Heart left ventricle (tissue), 16 donors: ENCODE measurements at places on chromosomes 3 and 15. TPM values are rescaled to one million over a fixed set of nuclear protein-coding genes. Genes with fewer than 3 reads are reported as not detected.

FSIP1 gene
- 2.0 TPM for total RNA-seq

- no peak for DNase-seq
Measured at GRCh38 chr3:129604767-129605166, 1.7 kb downstream of the PLXND1 start.

DNA sequence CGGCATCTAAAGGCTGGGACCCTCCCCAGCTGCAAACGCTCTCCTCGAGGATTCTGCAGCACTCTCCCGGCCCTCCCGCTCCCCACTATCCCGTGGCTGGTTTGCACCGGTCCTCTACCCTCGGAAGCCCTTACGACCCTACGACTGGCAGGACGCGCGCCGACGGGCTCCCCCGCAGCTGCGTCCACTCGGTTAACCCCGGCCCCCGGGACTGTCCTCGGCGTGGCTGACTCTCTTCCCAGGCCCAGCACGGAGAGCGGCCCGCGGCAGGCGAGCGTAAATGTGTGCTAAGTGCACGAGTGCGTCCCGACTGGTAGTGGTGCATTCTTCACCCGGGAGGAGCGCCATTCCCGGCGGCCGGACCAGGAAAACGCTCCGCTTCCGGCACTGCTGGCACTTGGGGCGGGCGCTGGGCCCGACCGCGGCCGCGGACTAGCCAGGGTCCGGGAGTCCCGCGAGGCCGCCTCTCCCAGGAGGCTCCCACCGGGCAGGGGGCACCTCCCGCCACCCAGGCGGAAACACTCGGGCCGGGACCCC, 508 bp downstream of the GORASP1 start:
- DNase-seq: peak; percentile 73

DNA sequence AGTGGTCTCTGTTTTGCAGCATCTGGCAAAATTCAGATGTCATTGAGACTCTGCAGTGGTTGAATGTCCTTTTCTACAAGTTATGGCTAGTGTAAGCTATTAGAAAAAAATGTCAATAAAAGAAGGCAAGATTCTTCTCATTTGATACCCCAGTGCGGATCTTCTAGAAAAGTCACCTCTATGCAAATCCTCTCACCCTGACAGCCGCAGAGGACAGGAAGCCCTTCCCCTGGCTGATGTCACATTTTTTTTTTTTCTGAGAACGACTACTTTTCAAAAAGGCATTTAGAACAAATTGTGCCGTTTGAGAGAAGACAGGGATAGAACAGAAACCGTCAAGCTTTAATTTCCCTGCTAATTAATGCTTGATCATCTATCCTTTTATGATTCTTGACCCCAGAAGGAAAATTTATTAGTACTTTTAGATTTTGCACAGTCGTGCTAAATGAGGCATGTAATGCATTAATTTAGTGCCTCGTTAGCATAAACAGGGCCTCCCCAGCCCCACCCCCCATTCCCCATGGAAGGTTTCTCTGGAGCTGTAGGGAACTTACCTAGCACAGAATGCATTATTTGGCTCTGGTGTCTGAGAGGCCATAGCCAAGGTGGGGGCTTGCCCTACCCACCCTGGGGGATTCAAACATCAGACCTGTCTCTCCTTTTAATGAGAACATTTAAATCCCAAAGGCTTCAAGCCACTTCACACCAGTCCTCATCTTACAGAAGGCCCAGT, 183.8 kb downstream of the OPA1 start:
- no peak for DNase-seq

- no peak for DNase-seq
Measured at GRCh38 chr3:168883145-168883544, 780.4 kb downstream of the MECOM start.

- DNase-seq: no peak
Measured at GRCh38 chr3:123576122-123576521, 8.7 kb downstream of the HACD2 start.

WHAMM gene
- total RNA-seq: 4.6 TPM

- DNase-seq: peak; percentile 17
Measured at GRCh38 chr15:32683906-32684584, 33.8 kb upstream of the GREM1 start.

TUSC7 gene
- total RNA-seq: not detected

- DNase-seq: no peak
Measured at GRCh38 chr3:66609660-66610561, 109.1 kb upstream of the LRIG1 start.

- no peak for DNase-seq
Measured at GRCh38 chr3:13389378-13389777, 30.7 kb downstream of the NUP210 start.

DNA sequence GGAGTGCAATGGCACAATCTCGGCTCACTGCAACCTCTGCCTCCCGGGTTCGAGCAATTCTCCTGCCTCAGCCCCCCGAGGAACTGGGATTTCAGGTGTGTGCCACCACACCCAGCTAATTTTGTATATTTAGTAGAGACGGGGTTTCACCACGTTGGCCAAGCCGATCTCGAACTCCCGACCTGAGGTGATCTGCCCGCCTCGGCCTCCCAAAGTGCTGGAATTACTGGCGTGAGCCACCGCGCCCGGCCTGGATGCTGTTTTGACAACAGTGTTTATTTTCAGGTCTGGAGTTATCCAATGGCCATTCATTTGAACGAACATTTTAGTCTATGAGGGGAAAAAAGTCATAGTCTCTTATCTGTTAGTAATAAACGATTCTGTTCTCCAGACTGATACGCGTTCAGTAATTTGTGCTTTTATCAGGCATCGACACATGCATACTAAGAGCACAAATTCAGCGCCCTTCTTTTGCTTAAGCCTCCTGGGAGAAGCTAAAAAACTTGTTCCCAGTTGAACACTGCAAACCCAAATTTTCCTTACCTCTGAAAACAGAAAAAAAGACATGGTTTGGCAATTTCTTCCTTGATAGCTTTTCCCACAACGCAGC, 1.3 kb downstream of the B3GALNT1 start:
- DNase-seq: peak; percentile 41

ZCWPW2 gene
- 2.2 TPM for total RNA-seq

- DNase-seq: no peak
Measured at GRCh38 chr15:72858205-72858604, 74.6 kb upstream of the ADPGK start.

ARIH1 gene
- 211 TPM for total RNA-seq

CATSPER2 gene
- total RNA-seq: 2.0 TPM

GRCh38 chr3:172520301-172520831, 2.9 kb downstream of the TNFSF10 start:
- no peak for DNase-seq

DNA sequence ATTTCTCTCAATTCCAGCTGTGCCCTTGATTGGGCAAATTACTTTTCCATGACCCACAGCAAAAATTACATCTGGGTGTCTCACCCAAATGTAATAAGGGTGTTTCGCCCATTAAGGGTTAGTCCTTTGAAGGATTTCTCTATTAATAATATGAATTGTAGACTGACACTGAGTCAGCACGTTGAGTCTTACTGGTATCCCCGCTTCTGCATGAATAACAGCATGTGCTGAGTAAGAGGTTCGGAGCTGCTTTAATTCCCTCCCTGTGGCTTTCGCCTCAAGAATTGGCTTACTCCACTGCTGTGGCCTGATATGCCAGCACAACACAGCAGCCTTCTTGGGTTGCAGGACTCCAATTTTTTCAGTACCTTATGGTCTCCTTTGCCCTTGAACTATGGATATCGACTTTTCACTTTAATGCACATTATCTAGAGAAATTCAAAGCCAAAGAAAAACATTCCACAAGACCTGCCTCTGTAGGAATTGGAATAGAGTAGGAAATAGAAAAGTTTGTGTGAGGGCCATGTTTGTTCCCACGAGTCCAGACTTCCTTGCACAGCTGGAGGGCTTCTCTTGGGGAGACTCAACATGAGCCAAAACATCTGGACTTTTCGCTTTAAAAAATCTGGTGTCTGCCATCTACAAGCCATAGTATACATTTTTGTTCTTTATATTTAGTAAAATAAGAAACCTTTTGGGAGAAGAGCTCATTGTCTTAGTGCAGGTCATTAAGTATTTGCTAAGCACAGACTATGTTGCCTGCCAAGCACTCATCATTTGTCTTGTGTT, 20.7 kb upstream of the ERC2 start:
- no peak for DNase-seq

- no peak for DNase-seq
Measured at GRCh38 chr3:30273304-30274072, 332.9 kb upstream of the TGFBR2 start.

DNA sequence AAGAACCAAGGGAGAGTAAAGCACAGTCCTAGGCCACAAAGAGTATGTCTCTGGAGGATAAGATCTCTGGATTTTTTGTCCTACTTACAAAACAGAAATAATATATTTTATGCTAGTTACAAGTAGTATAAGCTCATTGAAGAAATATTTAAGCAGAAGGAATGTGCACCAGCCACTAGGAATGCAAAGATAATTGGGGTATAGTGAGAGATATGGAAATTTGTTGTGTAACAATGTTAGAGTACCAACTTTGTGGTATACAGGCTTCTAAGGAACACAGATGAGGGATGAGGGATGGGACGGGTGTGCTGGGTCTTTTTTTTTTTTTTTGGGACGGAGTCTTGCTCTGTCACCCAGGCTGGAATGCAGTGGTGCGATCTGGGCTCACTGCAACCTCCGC, 26.5 kb downstream of the AKAP13 start:
- no peak for DNase-seq

VPS8 gene
- total RNA-seq: 74.3 TPM

ARGFX gene
- total RNA-seq: not detected

DNA sequence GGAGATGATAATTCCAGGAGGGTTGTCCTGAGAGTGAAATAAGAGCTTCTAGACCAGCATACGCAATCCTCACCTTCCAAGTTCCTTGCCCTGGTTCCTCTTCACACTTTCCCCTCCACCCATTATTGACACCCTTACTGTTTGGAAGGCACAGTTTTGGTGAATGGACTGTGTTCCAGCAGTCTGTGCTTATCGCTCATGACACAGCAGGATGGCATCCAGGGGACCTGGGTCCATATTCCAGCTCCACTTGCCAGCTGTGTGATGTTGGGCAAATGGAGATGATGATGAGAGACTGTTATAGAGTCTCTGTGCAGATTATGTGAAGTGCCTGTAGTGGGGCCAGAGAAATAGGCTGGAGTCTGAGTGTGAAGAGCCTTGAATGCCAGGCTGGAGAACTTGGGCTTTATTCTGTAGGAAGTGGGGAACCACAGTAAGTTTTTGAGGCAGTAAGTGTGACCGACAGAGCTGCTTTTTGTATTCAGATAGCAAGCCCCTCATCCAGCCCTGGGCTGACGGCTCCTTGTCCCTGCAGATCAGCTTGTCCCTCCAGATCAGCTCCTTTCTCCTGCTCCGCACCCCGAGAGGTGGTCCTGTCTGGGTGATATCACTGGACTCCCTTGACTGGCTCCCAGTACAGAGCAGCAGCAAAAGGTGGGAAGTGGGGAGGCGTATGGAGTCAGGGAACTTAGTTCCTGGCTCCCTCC, 8.1 kb downstream of the KBTBD13 start:
- DNase-seq: no peak

DNA sequence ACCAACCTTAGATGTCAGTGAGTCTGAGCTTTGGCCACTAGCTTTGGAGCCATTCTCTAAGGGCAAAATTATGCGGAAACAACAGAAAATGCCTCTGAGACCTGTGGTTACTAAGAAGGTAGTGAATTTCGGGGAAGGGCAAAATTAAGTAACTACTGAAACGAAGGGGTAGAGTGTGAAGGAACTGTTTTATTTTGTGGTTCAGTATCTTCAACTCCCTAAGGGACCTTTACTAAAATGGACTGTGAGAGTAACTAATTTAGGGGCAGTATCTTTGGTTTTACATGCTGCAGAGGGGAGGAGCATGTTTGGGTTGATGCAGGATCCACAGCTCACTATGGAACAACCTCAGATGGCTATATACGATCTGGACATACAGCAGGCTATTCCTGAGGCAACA, 8.0 kb upstream of the ALG1L2 start:
- DNase-seq: no peak

DNA sequence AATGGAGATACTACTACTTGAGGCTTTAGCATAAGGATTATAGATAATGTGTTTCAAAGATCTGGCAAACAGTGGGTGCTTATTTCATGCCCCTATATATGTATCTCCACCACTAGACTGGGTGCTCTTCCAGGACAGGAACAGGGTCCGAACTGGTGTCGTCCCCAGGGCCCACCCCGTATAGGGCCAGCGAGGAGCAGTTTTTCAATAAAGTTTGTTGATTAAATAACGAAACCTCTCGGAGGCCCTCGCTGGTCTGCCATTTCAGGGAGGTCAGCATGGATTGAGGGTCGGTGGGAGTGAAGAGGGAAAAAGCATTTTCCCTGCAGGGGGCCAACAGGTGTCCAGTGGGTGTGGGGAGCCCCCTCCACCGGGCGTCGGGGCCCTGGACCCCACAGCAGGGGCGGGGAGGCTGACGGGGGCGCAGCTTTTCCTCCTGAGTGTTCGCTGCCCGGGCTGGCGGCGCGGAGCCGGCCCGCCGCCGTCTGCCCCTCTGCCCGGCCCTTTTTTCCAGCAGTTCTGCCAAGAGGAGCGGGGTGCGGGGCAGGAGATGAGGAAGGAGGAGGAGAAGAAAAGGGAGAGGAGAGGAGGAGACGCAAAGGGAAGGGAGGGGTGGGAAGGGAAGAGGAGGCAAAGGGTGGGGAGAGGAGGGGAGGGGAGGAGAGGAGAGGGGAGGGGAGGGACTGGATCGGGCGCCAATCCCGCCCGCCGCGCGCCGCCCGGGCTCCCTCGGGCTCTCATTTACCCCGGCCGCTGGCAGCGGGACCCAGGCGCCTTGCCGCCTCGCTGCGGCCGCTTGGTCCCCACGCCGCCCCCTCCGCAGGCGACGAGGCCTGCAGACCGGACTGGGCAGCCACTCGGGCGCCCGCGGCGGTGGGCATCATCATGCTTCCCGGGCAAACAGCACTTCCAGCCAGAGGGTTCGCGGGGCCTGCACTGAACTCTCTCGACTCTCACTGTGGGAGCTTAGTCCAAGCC, 66.3 kb downstream of the ISG20 start:
- DNase-seq: peak; percentile 42

- no peak for DNase-seq
Measured at GRCh38 chr15:50241684-50242450, 23.7 kb downstream of the HDC start.

PLA1A gene
- 1.8 TPM for total RNA-seq

GRCh38 chr15:66389098-66389858, 2.6 kb downstream of the MAP2K1 start:
- no peak for DNase-seq

GRCh38 chr3:115685097-115685496, 61.8 kb downstream of the GAP43 start:
- no peak for DNase-seq

DNA sequence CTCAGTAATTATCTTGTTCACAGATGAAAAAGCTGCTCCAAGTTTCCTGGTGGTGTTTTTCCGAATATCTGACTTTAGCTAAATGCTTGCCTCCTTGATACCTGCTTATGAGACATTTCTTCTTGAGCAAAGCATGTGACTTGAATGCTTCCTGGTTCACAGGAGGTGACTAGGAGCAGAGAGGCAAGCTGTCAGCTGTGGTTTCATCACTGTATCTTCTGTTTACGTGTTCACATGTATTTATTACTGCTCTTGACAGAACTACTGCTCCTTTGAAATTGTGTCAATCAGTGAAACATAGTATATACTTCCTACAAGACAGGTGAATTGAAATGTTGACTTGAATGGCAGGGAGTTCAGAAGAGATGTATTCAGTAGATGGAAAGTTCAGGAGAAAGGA, 8.9 kb upstream of the SPPL2A start:
- no peak for DNase-seq

DUOX2 gene
- total RNA-seq: 0.19 TPM

GRCh38 chr15:25251700-25252390, 187.0 kb downstream of the UBE3A start:
- peak; percentile 54 for DNase-seq

GRCh38 chr3:90092994-90093393, 985.6 kb downstream of the EPHA3 start:
- no peak for DNase-seq
